ENCODE measurements at places on chromosomes 2 and 18.

- DNase-seq: no peak
Observed at GRCh38 chr2:5664278-5664681, 27.9 kb upstream of the SOX11 start.

DNA sequence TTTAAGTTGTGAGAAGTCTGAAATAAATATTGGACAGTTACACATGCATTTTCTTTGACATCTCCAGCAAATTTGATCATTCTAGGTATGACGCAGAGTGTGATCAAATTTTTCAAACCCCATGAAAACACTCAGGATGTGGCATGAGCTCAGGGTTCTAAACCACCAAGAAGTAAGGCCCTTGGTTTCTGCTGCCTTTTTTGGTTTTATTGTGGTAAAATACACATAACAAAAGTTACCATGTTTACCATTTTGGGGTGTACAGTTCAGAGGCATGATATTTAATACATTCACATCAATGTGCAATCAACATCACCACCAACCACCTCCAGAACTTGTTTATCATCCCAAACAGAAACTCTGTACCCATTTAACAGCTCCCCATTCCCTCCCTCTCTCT lies 64.3 kb upstream of the TTN start:
- no peak for DNase-seq

- no peak for DNase-seq
Observed at GRCh38 chr18:59065684-59066083, 74.0 kb upstream of the SEC11C start.

DNA sequence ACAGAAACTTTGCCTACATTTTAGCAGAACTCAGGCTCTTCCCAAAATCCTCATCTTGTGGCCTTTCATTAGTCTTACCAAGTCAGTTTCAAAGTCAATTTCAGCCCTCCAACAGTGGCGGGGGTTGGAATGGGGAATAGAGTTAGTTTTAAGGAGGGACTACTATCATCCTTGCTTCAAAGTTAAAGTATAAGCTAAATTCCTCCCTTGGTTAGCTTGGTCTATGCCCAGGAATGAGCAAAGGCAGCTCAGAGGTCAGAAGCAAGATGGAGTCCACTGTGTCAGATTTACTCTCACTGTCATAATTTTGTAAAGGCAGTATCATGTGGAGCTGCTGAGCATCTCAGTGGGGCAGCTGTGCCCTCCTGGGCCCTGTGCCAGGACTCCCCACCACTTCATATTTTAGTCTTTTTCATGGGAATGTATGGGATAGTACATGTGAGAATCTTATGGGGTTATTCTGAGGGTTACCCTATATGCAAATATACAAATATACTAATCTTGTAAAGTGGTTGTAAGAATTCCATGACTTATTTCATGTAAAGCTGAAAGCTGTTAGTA lies 145.2 kb upstream of the MMADHC start:
- no peak for DNase-seq

DNA sequence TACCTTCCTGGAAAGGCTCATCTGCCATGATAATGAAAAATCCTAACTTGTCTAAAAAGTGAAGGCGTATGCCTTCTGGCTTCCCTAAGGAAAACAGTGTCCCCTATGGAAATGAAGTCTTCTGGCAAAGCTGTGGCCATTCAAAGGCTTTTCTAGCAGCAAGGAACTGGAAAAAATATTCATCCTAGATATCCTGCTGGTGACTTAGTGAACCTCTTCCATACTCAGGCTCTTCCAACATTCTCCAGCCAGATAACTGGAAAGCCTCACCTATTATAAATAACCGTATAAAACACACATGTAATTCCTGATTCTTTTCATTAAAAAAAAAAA lies 84.7 kb downstream of the RBMS1 start:
- DNase-seq: no peak

GRCh38 chr2:202377207-202377761 lies 1.2 kb downstream of the BMPR2 start:
- DNase-seq: no peak

GRCh38 chr18:62741118-62741566 lies 25.8 kb downstream of the PHLPP1 start:
- no peak for DNase-seq

DNA sequence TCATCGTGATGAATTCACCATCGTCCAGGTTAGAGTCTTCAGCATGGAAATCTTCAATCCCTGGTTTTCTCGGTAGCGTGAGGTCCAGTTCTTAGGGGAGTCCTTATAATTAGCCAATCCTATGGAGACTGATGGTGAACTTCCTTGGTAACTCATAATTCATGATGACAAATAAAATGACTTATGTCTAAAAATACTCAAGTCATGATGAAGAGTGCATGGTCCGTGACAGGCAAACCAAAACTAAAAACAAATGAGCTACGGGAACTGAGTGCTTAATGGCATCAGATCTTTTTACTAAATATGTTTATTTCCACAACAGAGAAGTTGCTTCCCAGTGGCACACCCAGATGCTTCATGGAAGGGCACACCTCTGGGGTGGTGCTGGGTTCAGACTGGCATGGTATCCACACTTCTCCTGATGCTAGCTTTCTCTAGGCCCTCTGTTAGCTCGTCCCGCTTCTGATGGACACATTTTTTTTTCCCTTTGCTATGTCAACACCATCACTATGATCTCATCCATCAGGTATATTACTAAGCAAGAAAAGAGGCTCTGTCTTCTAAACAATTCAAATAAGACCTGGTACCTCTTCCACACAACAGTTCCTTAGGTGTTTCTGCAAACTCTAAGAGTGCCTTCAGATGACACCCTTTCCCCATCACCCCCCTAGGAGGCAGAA lies 92.8 kb upstream of the NEDD4L start:
- DNase-seq: no peak

- no peak for DNase-seq
Observed at GRCh38 chr2:70596739-70597138, 43.1 kb upstream of the TGFA start.

GRCh38 chr2:160557903-160558302 lies 64.3 kb upstream of the RBMS1 start:
- no peak for DNase-seq

DNA sequence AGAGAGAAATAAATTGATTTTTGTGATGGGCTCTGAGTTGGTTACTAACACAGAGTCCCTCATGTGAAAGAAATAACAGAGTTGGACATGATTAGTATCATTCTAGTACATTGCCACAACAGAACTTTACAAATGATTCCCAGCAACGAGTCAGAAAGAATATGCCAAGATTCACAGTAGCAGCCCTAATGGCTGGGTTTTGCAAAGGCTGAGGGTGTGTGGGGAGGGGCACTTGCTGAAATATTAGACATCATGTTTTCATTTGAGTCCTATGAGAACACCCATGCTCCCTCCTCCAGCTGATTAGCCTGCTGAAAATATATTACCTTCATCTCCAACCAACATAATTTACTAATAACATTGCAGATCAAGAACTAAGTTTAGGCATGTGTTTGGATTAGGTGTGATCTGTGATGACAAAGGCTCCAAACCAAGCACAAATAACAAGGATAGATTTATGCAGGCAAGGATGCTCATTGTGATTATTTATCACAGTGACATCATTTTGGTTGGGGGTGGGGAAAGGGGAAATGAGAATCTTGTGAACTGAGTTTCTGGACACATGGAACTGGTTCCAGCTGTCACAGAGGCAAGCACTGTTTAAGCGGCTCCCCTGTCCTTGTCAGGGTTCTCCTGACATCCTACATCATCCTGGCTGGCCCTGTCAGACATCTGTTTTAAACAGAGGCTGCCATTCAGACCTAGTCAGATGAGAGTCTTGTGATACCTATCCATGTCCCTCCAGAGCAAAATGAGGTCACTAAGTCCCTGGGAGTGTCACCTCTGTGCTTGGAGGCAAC lies 205.8 kb upstream of the NCKAP5 start:
- no peak for DNase-seq

DNA sequence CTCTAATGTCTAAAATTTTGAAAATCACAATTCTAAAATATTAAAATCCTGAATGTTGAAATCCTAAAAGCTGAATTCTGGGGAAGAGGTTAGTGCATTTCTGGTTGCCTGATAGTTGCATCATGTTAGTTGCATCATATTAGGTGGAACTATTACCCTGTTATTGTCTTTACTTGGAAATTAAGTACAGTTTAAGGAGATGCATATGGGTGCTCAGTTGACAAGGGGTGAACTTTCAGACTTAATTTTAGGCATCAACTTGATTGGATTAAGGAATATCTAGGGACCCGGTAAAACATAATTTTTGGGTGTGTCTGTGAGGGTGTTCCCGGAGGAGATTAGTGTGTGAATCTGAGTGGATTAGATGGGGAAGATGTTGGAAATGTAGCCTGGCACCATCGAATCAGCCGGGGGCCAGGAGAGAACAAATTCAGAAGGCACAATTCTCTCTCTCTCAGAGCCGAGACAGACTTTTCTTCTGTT lies 409.8 kb downstream of the PLCL1 start:
- no peak for DNase-seq

DNA sequence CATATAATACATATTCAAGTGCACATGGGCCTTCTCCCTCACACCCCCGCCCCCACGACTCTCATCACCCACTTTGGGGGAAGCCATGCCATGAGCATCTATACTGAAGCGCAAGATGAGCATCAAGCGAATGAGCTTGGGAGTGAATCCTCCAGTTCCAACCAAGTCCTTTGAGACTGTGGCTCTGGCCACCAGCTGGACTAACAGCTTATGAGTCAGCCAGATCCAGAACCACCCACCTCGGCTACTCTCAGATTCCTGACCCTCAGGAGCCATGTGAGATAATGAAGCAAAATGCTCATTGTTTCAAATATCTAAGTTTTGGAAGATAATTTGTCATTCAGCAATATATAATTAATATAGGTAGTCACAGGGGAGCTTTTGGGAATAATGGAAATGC lies 22.2 kb upstream of the IL1RL1 start:
- DNase-seq: no peak

DNA sequence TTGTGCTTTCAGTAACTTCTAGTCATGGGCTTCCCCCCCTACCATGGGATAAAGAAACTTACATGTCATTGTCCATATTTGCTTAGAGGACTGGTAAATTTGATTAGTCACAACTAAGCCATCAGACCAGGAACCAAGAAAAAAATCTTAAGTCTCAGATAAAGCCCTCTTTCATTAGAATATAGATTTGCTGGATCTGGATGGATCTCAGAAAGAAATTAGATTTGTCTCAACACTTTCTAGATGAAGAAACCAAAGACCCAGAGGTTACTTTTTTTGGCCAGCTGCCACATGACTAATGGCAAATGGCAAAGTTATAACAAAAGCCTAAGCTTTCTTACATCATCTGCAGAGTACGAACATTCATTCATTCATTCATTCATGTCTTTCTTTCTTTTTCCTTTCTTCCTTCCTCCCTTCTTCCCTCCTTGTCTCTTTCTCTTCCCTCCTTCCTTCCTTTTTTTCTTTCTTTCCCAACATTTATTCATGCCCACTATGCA lies 60.2 kb downstream of the CDCA7 start:
- DNase-seq: no peak

- DNase-seq: no peak
Observed at GRCh38 chr2:227376656-227377396, 2.3 kb downstream of the TM4SF20 start.

- no peak for DNase-seq
Observed at GRCh38 chr2:205386109-205386508, 296.2 kb upstream of the NRP2 start.

- DNase-seq: no peak
Observed at GRCh38 chr2:101037161-101037755, 35.2 kb downstream of the RPL31 start.

DNA sequence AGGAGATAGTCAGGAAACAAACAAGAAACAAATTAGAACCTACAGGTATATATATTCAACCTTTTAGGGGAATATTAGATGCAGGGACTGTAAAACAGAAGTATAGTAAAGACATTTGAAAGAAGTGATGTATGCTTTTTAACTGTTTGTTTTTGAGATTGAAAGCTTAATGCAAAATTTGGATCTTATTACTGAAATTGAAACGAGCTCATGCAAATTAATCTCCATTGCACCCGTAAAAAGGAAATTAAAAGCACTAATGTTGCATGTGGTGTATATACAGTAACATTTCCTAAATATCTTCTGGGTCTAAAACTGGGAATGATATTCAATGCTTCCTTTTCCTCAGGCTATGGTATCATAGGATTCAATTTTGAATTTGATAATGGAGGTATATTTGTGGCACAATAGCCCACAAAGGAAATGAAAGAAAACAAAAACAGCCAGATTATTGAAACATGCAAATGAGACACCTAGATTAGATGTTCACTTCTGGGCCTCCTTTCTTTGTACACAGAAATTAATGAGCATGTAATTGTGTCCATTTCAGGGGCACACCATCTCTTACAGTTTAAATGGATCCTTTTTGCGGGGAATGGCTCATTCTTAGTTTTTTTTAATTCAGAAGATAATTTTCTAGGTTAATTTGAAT lies 1.6 kb upstream of the ELOA2 start:
- no peak for DNase-seq

GRCh38 chr18:67875944-67876343 lies 359.4 kb upstream of the DSEL start:
- DNase-seq: no peak

GRCh38 chr2:181446985-181447384 lies 10.2 kb upstream of the ITGA4 start:
- no peak for DNase-seq

GRCh38 chr18:435940-436339 lies 64.6 kb downstream of the COLEC12 start:
- DNase-seq: no peak

DNA sequence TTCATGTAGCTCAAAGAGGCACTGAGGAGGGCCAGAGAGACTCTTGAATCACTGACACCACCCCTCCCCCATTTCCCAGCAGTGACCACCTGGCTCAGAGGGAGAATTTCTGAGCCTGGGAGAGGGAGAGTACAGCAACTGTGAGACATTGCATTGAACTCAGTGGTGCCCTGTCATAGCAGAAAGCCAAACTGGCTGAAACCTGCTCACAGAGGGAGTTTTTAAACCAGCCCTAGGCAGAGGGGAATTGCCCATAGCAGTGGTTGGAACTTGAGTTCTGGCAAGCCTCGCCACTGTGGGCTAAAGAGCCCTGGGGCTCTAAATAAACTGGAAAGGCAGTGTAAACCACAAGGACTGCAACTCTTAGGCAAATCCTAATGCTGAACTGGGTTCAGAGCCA lies 243.1 kb downstream of the ADCYAP1 start:
- DNase-seq: no peak

- no peak for DNase-seq
Observed at GRCh38 chr2:200455958-200456421, 53.9 kb downstream of the KCTD18 start.

- DNase-seq: no peak
Observed at GRCh38 chr2:236956641-236957040, 129.0 kb upstream of the COPS8 start.

DNA sequence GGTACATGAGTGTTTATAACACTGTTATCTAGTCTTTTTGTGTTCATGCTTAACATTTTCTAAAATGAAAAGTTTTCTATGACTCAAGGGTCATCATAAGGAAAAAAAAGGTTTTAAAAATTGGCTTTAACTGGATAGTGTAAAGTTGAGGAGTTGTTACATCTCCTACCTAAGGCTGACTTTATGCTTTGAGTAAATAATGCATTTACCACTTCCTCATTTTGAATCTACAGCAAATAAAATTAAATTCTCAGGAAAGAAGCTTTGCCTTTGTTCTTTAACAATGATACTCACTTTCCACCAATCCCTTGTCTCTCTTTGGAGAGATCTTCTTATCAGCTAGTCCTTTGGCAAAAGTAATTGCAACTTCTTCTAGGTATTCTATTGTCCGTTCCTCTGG lies 29.7 kb downstream of the HADHA start:
- DNase-seq: no peak
